Retinal pigment epithelial cell (primary cell): ENCODE measurements at places on chromosomes 7 and 10.
A peak's percentile ranks its signal among the peaks of the same experiment; 100 is the strongest.

- DNase-seq, result no peak
Measured at GRCh38 chr7:18559756-18560155, 64.2 kb downstream of the HDAC9 start.

- DNase-seq, result no peak
Measured at GRCh38 chr10:60139290-60139689, 232.9 kb upstream of the CCDC6 start.

DNA sequence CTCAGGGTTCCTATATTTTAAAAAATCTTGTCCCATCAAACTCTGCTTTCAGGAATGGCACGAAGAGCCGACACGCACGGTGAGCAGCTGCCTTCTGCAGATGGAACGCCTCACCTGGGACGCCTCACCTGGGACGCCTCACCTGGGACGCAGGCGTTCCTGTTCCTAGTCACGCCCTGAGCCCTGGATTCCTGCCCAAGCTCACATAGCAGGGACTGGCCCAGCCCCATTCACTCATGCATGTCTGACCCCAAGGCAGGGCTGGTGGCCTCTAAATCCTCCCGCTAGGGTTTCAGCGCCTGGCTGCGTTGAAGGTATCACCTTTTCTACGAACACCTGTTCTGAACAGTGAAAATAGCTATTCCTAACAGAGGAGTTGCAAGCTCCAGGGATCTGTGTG lies 49.8 kb downstream of the CARD11 start:
- no peak for DNase-seq

GRCh38 chr10:787933-788651 lies 98.6 kb upstream of the DIP2C start:
- no peak for DNase-seq

DNA sequence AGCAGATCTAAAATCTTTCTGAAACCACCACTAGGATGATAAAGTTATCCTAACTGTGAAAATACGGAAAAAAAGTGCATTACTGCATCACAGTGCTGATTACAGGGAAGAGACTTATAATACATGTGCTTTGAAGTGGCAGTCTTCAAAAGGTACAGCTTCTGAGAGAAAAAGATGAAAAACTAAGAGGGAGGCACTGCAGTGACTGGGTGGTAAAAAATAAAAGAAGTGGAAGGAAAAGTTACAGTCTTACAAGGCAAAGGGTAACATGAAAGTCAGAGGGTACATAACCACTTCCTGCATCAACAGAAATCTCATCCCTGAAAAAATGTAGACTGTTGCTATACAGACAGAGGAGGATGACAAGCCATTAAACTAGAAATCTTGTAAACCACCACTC lies 465.3 kb downstream of the ACTR3B start:
- DNase-seq, result no peak

DNA sequence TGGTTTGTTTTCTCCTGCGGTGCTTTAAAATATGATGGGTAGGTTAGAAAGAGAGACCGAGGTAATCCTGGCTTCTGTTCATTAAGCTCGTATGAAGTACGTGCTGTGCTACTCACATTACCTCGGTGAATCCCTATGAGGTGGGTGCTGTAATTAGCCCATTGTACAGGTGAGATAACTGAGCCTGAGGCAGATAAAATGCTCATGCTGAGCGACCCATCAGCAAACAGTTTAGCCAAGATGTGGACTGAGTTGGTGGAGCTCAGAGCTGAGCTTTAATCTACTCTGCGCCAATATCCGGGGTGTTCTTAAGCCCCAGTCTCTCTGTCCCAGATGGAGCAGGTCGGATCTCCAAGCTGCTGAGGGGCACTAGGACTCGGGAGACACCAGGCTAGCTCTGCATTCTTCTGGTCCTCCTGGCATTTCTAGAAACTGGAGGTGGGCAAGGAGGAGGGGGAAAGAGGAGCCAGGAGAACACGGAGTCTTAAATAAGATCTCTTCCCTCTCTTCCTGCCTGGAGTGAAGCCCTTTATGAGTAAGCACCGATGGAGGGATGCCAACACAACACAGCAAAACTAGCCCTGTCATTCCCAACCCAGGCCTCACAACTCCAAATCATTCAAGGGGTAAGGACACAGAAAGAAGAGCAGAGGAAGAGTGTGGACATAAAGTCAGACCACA lies 458.5 kb downstream of the KCNMA1 start:
- DNase-seq, result peak; percentile 46

- DNase-seq, result no peak
Measured at GRCh38 chr10:44921061-44921460, 9.9 kb downstream of the TMEM72 start.

DNA sequence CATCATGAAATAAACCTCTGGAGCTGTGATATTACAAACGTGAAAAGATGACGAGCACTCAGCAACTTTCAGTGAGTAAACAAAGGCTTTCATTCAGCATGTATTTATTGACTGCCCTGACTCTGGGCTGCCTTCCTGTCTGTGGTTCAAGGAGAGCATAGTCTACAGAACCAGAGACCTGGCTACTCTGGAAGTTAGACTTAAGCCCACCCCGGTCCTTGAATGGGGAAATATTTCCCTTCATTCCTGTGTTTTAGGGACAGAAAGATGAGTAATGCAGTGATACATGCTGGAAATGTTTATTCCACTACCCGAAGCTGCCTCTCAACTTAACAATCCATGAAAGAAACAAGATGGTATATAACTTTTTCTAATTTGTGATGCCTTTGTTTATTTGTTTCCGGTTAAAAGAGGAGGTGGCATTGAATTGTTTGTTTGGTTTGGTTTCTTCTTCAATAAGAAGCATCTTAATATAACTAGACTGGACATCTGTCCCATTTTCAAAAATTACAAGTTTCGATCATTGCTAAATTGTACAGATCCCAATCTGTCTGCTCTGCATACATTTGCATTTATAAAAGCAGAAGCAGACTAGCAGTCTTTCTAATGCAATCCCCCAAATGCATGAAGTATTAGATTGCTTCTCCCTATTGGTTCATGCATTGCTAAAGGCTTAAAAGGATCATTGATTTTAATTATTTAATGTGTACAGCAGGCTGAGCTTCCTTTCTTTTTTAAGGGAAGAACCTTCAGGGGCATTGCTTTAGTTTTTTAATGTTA lies 57.7 kb downstream of the TRUB1 start:
- no peak for DNase-seq

- DNase-seq, result no peak
Measured at GRCh38 chr7:423312-424260, 96.1 kb downstream of the PDGFA start.

DNA sequence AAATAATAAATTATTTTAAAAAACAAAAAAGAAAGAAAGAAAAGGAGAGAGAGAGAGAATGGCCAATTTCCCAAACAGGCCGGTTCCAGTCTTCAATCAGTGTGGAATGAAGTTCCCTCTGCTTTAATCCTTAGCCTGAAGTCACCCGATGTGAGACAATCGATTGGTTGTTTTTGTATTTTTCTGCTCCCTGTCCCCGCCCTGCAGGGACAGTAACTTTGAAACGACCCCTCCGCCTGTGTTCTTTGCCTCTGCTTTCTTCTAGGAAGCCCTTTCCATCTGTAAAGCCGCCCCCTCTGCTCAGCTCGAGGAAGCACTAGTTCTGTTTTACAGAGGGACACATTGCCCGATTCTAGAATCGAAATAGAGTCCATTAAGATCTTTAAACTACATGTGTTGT lies 33.4 kb downstream of the FOXL3 start:
- no peak for DNase-seq

DNA sequence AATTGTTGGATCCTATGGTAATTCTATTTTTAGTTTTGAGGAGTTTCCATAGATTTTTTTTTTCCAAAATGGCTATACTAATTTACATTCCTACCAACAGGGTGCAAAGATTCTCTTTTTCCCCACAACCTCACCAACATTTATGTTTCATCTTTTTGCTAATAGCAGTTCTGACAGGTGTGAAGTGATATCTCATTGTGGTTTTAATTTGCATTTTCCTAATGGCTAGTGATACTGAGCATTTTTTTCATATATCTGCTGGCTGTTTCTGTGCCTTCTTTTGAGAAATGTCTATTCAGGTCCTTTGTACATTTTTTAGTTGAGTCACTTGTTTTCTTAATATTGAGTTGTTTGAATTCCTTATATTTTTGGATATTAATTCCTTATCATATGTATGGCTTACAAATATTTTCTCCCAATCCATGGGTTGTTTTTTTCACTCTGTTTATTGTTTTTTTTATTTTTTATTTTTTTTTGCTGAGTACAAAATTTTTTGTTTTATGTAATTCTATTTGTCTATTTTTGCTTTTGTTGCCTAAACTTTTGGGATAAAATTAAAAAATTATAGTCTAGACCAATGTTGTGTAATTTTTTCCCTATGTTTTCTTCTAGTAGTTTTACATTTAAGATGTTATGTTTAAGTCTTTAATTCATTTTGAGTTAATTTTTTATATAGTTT lies 205.9 kb upstream of the ADCY1 start:
- no peak for DNase-seq

DNA sequence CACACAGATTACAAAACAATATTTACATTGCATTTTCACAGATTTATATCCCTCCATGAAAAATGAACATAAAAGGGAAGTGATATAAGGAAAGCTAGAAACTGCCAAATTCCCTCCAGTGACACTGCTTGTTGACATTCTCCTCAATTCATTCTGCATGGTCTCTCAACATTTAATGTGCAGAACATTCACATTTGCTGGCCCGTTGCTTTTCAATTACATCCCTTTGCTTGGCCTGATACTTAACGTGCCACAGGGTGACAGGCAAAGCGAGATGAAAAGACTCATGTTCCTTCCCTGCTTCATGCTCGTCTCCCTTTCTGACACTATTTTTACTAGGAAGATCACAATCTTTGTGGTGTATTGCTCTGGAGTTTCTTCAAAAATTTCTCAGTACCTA lies 1019.7 kb upstream of the LRRN3 start:
- DNase-seq, result no peak

DNA sequence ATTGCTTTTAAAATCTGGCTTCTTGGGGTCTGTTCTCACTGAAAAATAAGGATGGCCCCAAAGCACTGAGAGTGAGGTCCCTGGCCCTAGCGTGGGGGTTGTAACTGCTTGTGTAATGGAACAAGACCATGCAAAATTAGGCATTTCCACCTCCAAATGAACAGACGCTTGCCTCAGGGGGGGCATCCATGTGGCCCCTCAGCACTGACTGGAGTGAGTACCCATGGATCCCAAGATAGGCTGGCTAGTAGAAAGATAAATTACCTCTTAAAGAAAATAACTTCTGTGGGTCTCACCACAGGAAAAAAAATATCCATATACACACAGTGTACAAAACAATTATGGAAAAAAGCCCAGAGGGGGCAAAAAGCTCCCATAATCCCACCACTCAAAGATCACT lies 15.2 kb upstream of the CPA1 start:
- DNase-seq, result no peak

DNA sequence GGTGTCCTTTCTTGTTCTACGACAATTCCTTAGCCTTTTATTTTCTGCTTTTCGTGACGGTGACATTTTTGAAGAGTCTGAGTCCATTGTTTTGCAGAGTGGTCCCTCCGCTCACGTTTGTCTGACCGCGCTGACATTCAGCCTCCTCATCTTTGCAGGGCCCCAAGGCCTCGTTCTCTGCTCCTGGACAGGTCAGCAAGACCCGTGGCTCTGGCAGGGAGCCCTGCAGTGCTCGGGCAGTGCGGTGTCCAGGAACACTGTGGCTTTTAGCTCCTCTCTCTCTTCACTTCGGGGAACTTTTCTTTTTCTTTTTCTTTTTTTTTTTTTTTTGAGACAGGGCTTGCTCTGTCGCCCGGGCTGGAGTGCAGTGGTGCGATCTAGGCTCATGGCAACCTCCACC lies 142.5 kb downstream of the DNAJB6 start:
- no peak for DNase-seq

- no peak for DNase-seq
Measured at GRCh38 chr10:11318826-11319598, 292.4 kb downstream of the USP6NL start.

GRCh38 chr10:99667108-99667751 lies 7.9 kb downstream of the ENTPD7 start:
- DNase-seq, result no peak

GRCh38 chr7:147858421-147858820 lies 732.1 kb upstream of the C7orf33 start:
- DNase-seq, result no peak

DNA sequence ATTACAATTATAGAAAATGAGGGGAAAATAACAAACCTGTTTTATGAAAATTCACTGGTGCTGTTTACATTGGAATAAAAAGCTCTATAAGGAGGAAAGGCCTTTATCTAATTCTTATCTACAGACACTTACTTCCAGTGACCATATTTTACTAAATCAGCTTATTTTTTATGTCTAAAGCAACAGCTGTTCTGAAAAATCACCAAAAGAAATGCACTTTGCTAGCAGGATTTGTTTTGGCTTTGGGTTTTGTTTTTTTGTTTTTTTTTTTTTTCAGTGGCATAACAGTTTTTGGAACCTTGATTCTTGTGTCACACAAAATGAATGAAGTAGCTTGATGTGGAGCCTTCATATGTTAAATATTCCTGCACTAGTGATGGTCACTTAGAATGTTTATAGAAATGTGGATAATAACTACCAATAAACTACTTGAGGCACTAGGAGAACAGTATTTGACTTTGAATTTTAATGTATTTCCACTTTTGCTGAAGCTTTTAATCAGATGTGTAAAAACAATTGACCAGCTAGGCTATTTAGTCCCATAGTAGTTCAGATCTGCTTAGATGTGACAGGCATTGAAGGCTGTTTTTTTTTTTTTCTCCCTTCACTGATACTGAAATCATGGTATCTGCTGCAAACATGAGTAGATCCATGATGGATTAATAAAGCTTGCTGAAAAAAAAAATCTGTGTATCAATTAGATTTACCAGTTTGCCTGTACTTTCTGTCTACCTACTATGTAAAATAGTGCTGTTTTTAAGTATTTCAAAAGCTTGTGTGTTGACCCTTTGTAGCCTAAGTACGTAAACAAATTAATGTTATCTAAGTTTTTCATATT lies 2.8 kb downstream of the ARL4A start:
- DNase-seq, result no peak

DNA sequence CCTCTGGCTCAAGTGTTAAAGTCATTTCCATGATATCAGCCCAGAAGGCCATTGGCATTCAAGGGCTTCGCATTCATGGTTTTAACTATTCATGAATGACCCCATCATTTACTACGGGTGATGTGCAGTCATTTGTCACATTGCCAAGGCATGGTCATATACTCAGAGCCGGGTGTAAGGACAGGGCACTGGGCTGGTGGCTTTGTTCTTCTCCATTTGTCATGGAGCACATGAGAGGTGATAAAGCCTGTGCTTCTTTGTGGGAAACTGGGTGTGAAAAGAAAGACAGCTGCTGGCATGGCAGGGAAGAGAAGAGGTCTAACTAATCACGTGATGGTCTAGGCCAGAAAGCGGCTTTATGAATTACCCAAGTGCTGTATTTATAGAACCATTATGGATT lies 132.2 kb upstream of the PLXNA4 start:
- DNase-seq, result no peak

- DNase-seq, result no peak
Measured at GRCh38 chr7:22730921-22731654, 4.1 kb downstream of the IL6 start.

GRCh38 chr10:30594077-30594476 lies 35.5 kb downstream of the LYZL2 start:
- DNase-seq, result no peak
